Stimulated activated CD8-positive, alpha-beta memory T cell treated with anti-CD3 and anti-CD28 coated beads, Interleukin-2, amount 100 ng/mL, for 1 hour (primary cell): ENCODE measurements at places on chromosomes 5 and 9.

- no peak for DNase-seq
Observed at GRCh38 chr5:158609333-158610050, 490.2 kb downstream of the EBF1 start.

- DNase-seq, result no peak
Observed at GRCh38 chr5:154653764-154654485, 101.3 kb upstream of the LARP1 start.

DNA sequence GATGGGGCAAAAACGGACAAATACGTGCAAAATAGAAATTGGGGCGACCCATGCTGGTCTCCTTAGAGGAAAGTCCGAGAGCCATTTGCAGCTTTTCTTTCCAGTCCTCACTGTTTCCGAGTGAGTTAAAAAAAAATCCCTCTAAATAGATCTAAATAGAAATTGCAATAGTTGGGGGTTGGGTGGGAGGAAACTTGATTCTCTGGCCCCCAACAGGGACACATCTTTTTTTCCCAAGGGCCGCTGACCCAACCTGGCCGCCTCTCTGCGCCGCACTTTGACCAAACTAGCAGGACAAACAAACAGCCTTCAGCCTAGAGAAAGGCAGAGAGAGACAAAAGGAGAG, 2.8 kb upstream of the NKX2-5 start:
- DNase-seq, result no peak

GRCh38 chr9:134923466-134923865, 5.8 kb upstream of the FCN1 start:
- DNase-seq, result no peak

GRCh38 chr5:56206126-56206910, 26.8 kb downstream of the ANKRD55 start:
- no peak for DNase-seq

- no peak for DNase-seq
Observed at GRCh38 chr5:52648726-52649125, 139.0 kb upstream of the ITGA1 start.

GRCh38 chr5:150771034-150771795, 7.3 kb upstream of the SMIM3 start:
- no peak for DNase-seq

DNA sequence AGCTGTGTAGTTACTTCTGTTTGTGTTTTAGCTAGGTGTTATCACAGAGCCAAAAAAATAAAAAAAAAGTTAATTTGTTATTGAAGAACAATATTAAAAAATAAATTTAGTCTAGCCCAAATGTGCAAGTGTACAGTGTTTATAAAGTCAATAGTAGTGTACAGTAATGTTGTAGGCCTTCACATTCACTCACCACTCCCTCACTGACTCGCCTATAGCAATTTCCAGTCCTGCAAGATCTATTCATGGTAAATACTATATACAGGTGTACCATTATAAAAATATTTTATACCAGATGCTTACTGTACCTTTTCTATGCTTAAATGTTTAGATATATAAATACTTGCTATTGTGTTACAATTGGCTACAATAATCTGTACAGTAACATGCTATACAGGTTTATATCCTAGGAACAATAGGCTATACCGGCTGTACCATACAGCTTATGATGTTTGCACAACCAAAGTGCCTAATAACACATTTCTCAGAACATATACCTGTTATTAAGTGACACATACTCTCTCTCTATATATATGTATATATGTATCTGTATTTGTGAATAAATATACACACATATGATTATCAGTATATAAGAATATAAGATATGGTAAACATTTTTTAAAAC, 341.4 kb upstream of the EDIL3 start:
- DNase-seq, result no peak

DNA sequence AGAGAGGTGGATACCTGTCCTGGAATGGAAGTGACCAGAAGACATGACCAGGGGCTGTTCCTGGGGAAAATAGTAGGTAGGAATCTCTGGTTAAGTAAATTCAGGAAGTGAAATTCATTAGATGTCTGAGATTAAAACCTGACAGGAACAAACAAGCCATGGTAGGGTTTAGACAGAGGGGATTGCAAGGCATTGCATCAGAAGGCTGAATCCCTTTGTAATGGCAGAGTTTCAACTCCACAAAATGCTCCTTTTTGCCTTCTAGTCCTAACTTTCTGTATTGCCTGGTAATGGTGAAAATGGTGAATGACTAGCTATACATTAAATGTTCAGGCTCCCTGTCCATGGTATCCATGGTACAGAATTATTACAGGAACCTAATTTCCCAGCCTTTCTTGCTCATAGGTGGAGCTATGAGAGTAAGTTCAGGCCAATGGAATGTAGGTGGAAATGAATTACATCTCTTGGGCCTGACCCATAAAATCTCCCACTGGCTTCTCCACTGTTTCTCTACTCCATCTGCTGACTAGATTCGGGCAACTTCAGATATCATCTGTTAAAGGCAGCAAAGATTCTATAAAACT, 113.4 kb upstream of the CNTLN start:
- DNase-seq, result no peak

GRCh38 chr5:138068742-138069600, 14.9 kb upstream of the WNT8A start:
- peak; percentile 19 for DNase-seq

- DNase-seq, result no peak
Observed at GRCh38 chr5:55063899-55064298, 38.5 kb upstream of the GZMA start.

DNA sequence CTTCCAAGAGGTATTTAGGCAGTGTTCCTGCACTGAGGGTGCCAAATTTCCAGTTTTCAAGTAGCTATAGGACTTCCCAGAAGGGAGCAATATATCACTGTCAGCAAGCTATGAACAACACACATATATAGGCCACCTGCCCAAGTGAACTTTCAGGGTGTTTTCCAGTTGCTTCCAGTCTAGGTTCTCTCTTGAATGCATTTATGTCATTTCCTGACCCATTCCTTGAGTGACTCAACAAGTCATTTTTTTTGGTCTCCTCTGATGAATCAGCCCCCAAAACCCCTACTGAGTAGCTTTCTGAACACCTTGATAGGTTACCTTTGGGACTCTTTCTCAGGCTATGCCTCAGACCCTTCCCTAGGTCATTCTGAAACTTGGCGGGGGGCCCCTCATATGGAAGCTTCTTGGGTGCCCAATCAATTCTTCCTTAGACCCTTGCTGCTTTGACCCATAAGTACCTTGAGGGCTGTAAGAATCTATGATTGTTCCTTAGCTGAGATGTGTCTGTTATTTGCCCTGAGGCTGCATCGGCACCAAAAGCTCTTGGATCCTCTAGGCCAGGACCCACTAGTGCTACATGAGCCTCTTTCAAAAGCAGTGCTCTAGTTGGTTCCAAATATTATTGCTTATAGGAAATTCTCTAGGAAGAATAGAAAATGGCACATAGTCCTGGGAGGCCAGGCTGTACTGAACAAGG, 12.4 kb downstream of the DNAJB5 start:
- no peak for DNase-seq
